Activated CD8-positive, alpha-beta memory T cell treated with anti-CD3 and anti-CD28 coated beads for 4 hours (primary cell): ENCODE measurements at places on chromosomes 1 and 21.

DNA sequence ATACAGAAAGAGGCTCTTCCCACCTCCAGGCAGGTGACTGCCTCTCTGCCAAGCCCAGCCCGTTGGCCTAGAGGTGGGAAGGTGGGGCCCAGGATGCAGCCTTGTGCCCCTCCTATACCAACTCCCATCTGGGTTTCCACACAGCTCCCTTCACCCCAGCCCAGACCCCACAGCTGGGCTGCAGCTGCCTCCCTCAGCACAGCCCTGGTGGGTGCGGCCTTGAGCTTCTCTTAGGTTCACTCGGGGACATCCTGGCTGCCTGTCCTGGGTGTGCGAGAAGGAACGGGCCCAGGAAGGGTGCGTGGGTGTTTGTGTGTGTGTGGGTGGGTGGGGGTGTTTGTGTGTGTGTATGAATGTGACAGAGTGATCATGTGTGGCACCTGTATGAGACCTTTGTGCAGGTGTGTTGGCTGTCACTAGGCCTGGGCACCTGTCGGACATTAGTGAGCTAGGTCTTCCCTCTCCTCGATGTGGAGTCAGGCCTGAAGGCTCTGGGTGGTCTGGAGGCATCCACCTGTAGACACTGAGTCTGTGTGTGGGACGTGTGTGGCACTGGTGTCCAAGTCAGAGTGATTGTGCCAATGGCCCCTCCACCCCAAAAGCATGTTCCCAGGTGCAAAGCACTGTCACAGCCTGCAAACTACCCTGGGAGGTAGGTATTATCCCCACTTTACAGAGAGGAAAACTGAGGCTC lies 30.7 kb downstream of the FOXO6 start:
- no peak for DNase-seq

GRCh38 chr1:51961954-51962353 lies 28.5 kb downstream of the RAB3B start:
- DNase-seq = no peak

DNA sequence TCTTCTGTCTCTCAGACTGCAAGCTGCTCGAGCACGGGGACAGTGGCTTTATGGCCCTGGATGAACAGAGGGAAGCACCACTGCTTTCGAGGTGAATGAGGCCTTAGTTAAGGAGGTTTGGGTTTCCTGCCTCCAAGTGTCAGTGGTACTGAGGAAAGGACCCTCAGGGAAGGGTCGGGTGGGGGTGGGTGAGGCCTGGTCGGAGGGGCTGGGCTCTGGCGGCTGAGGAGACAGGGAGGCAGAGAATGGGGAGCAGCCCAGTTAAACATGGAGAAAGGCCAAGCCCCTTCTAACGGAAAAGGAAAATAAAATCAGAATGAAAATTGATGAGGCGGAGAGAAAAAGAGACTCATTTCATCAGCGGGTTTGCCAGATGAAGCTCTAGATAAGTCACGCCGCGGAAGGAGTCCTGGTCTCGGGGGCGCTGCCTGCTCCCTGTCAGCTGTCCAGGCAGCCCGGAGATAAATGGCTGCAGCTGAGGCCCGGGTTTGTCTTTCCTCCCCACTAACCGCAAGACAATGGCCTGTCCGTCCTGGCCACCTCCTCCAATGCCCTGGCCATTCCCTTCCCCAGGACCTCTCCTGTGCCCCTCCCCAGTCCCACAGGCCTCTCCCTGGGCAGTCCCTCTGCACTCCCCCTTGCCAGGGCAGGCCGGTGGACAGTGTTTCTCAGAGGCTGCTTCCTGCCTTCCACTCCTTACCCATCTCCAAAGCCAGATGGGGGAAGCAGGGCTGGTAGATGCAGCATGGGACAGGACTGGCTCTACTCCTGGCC lies 55.2 kb downstream of the LRRN2 start:
- DNase-seq = no peak

- no peak for DNase-seq
These were observed 323.5 kb downstream of the SIPA1L2 start for GRCh38 chr1:232306269-232306961.
